RPMI8226 (cell line): ENCODE measurements at places on chromosomes 12 and 14.

DNA sequence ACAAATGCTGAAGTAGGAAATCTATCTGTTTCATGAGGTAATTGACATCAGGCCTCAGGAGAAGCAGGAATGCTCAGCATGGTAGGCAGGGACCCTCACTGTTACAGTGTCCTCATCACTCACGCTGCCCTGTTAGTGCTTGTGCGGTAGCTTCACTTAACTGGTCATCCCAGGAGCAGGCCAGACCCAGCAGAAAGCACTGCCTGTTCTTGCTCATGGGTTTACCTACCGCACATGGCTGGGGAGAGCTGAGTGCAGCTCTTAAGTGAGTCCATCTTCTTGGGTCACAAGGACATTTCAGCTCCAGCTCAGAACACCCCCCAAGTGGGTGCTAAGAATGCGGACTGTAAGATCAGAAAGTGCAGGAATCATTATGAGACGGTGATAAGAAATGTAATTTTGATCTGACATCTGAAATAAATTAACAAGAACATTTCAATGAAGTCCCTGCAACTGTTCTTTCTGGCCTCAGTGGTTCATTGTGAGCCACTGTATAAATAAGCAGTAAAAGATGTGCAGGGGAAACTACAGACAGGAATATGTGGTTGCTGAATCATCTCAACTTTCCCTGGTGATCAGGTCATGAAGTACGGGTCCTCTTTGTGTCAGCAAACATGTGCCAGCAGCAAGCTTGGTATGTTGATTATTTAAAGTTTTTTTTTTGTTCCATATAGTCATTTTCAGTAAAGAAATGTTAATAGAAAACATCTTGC is 757.7 kb upstream of the TMEM132C start:
- no peak for DNase-seq

- no peak for DNase-seq
These were observed 84.9 kb upstream of the OTX2 start for GRCh38 chr14:56895154-56895553.

DNA sequence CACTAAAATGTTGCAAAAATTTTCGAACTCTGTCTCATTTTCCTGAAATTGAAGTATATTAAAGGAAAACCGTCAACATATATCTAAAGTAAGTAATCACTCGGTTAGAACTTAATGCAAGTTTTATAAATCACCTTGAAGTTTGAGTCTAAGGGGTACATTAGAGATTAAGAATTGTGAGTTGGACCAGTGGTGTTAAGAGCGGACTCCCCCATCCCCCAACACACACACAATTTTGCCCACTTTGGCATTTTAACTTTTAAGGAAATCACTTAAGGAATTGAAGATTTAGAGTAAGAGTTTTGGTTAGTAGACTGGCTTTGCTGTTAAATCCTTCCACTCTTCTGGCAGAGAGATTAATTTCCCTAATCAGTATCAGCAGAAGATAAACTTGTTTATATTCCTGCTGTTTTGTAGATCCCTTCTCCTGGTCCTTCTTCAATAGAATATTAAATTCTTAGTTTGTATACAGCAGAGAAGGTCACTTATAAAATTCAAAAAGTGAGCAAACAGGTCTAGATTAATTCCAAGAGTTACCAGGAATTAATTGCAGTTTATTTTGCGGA is 1.5 kb downstream of the HIF1A start:
- no peak for DNase-seq

- peak; percentile 71 for DNase-seq
These were observed 5.8 kb downstream of the ASB2 start for GRCh38 chr14:93970585-93970964.

- no peak for DNase-seq
These were observed 40.9 kb downstream of the PTGER2 start for GRCh38 chr14:52355016-52355431.

DNA sequence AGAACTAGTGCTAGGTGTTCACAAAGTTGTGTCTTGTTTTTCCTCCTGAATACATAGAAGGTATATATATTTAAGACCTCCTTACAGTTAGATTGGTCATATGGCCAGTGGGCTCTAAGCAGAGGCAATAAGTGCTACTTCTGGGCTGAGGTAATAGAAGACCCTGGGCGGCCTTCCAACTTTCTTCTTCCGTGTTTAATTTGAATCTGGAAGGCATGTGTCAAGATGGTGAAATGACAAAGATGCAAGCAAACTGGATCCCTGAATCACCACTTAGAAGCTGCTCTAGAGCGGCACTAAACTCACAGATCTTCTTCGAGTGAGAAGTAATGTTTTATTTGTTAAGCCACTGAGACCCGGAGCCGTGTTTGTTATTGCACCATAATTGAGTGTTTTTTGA is 201.0 kb upstream of the GZMB start:
- no peak for DNase-seq

DNA sequence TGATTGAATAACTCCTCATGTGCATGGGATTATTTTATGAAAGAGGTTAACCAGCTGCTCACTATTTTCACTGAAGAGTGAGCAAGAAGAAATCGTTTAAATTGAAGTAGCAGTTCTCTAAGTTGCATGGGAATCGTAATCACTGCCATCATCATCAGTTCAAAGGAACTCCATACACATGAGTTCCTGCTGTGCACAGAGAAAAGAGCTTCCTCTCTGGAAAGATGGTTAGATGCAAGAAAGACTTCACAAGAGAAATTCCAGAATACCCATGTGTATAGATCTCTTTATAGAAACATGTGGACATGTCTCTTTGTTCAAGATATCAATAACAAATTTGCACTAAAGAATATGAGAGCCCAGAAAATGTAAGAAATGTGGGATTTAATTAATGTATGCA is 291.3 kb downstream of the PDZRN4 start:
- DNase-seq = no peak

GRCh38 chr14:100644383-100644782 is 57.2 kb upstream of the BEGAIN start:
- no peak for DNase-seq

- DNase-seq = no peak
These were observed 517.8 kb downstream of the AACS start for GRCh38 chr12:125583071-125583470.

DNA sequence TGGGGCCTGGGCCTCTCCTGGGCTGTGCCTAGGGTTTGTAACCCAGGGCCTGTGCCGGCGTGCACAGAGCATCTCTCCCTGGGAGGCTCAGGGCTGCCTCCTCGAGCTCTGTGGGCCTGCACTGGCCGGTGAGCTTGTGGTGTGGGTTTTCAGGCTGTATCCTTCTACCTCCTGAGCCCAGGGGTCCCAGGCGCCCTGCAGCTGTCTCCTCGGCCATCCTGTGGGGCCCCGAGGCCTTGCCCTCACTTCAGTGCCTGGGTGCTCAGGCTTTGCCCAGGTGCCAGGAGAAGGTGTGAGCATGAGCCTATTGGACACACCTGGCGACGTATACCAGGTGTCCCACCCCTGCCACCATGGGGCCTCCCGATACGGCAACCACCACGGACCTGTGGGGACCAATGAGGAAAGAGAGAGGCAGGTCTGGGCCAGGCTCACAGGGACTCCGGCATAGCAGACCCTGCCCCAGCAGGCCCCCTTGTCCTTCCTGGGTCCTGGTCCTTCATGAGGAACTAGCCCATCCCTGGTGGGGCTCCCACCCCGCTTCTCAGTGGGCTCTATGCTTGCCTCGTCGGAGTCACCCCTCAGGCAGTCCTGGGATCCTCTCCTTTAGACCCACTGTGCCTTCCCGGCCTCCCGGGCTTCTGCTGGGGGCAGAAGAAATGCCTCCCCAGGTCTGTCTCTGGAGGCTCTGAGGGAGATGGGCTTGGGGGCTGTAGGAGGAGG is 400.2 kb downstream of the TMEM121 start:
- no peak for DNase-seq

GRCh38 chr12:51307655-51308593 is 16.1 kb downstream of the BIN2 start:
- DNase-seq = no peak

GRCh38 chr12:11729008-11729407 is 79.5 kb downstream of the ETV6 start:
- peak; percentile 93 for DNase-seq

GRCh38 chr12:8629486-8630033 is 16.9 kb upstream of the AICDA start:
- no peak for DNase-seq

DNA sequence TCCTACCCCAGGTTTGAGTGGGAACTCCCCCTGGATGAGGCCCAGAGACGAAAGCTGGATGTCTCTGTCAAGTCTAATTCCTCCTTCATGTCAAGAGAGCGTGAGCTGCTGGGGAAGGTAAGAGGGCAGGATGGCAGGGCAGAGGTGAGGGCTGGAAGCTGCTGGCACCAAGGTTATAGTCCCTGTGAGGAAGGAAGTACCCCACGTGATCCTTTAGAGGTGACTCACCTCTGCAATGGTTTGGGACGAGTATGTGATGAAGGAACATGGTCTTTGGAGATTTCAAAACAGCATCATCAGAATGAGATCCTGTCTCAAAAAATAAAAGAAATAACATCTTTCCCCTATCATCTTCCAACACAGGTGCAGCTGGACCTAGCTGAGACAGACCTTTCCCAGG is 9.2 kb upstream of the MYL6B start:
- no peak for DNase-seq

GRCh38 chr14:50792634-50793068 is 38.3 kb downstream of the NIN start:
- no peak for DNase-seq

GRCh38 chr12:5521456-5522325 is 89.8 kb downstream of the NTF3 start:
- DNase-seq = no peak

- no peak for DNase-seq
These were observed 203.5 kb upstream of the G2E3 start for GRCh38 chr14:30355431-30355913.

GRCh38 chr12:98894412-98895085 is 249.5 kb downstream of the APAF1 start:
- DNase-seq = no peak

DNA sequence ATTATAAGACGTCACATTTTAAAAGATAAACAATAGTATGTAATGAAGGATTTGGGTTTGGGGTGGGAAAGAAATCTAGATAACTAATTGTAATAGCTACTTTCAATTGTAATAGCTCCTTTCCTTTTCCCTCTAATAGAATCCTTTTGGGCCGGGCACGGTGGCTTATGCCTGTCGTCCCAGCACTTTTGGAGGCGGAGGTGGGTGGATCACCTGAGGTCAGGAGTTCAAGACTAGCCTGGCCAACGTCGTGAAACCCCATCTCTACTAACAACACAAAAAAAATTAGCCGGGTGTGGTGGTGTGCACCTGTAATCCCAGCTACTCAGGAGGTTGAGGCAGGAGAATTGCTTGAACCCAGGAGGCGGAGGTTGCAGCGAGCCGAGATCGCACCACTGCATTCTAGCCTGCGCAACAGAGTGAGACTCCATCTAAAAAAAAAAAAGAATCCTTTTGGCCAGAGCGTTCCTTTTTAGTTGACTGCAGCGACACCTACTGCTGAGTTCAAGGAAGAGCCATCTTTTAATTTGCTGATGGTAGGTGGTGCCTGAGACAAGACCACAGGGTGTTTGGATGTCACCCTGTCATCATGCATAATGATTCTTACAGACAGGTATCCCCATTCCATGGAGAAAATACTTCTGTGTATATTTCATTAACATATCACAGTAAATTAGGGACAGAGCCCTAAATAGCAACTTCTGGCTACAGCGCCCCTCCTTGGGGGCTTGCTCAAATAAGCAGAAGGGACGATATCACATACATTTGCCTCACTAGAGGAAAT is 79.5 kb downstream of the ARMH4 start:
- DNase-seq = peak; percentile 62

GRCh38 chr14:94374116-94374515 is 14.3 kb downstream of the SERPINA1 start:
- DNase-seq = no peak

DNA sequence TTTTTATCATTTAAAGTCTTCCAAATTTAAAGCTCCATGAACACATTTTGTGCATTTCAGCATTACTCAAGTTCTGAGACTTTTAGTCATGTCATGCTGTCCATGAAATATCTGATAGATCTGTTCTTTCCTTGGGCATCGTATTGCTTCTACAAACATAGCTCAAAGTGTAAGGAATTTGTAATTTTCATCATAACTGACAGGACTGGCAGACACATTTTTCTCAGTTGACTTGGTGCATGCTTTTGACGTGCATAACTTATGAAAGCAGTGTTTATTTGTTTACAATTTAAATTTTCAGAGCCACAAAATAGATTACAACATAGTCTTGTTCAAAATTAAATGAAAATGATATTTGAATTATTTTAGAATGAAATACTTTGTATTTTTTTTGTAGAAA is 812.1 kb upstream of the NOVA1 start:
- DNase-seq = no peak

- no peak for DNase-seq
These were observed 554.5 kb downstream of the TMEM121 start for GRCh38 chr14:106080922-106081321.

DNA sequence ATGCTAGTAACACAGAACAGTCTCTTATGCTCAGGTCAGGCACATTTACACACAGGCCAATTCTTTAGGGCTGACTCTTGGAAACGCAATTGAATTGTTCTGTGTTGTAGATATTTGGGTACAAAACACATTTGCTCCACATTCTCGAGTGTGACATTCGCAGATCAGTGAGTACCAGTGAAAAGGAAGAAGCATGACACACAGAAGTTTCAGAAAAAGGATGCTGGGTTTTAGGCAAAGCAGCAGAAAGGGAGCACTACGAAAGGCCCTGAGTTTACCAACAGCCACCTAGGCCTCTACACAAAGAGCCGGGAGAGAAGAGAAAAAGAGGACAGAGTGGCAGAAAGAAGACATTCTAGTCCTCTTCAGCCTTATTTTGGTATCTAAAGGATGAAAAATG is 254.4 kb upstream of the BTG1 start:
- no peak for DNase-seq

DNA sequence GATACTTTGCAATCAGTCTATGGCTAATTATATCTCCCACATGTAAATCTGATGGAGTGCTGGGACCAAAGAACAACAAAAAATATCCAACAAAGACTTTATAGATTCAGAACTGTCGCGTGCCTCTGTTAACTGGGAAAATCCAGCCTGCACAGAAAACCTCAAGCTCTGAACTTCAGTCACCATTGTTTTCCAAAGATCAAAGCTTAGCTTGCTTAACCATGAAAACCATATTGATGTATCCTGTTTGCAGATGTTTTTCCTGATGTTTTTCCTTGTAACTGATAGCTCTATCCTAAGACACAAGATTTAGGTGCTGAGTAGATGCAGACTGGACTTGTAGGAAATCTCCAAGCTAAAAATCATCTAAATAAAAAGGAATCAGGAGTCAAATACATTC is 163.7 kb downstream of the GXYLT1 start:
- DNase-seq = no peak

GRCh38 chr12:12797794-12798152 is 12.3 kb downstream of the APOLD1 start:
- peak; percentile 65 for DNase-seq

- DNase-seq = peak; percentile 91
These were observed at the start of the genes PPHLN1 and ZCRB1 for GRCh38 chr12:42325653-42326474. Gene PPHLN1, plus strand, starts transcription at chr12:42326167. Its CDS starts 9,736 bp downstream, at chr12:42335903. Gene ZCRB1, minus strand, starts transcription at chr12:42326094. Its CDS starts 1,992 bp downstream, at chr12:42324102.

DNA sequence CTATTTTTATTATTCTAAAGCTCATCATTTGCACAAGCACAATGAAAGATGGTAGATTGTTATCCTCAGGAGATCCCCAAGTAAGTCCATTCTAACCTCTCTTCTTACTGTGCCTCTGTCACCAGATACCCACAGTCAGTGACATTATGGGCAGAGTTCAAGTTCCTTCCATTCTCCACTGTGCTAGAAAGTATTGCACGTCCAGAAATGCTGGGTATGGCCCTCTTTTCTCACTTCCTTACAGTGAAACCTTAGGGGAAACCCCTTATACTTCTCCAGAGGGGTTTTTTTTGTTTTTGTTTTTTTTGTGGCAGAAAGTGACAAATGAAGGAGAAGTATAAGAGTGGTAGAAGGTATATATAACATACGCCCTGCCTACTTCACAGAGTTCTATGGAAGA is 102.9 kb downstream of the DIO2 start:
- DNase-seq = no peak

GRCh38 chr12:88411689-88412088 is 168.6 kb downstream of the KITLG start:
- no peak for DNase-seq
